CD4-positive, alpha-beta T cell treated with Interleukin-12 subunit alpha and Interleukin-12 subunit beta, for 1 hour (primary cell): ENCODE measurements at places on chromosomes 4 and X.

GRCh38 chr4:124318292-124318691 lies 394.2 kb downstream of the ANKRD50 start:
- no peak for DNase-seq

- no peak for DNase-seq
These were observed 131.4 kb downstream of the CBR4 start for GRCh38 chr4:168878623-168879022.

- no peak for DNase-seq
These were observed 130.1 kb downstream of the MGST2 start for GRCh38 chr4:139795527-139796314.

GRCh38 chrX:19750783-19751467 lies 136.5 kb downstream of the SH3KBP1 start:
- DNase-seq: no peak

- DNase-seq: peak; percentile 26
These were observed 787 bp upstream of the TET2 start for GRCh38 chr4:105145903-105146275.

- no peak for DNase-seq
These were observed 55.2 kb downstream of the TACR3 start for GRCh38 chr4:103664436-103665075.

DNA sequence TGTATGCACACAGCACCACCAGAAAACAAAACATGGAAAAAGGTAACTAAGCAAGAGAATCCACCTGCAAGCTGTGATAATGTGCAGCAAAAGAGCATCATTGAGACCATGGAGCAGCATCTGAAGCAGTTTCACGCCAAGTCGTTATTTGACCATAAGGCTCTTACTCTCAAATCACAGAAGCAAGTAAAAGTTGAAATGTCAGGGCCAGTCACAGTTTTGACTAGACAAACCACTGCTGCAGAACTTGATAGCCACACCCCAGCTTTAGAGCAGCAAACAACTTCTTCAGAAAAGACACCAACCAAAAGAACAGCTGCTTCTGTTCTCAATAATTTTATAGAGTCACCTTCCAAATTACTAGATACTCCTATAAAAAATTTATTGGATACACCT lies 90.2 kb downstream of the TET2 start:
- no peak for DNase-seq

DNA sequence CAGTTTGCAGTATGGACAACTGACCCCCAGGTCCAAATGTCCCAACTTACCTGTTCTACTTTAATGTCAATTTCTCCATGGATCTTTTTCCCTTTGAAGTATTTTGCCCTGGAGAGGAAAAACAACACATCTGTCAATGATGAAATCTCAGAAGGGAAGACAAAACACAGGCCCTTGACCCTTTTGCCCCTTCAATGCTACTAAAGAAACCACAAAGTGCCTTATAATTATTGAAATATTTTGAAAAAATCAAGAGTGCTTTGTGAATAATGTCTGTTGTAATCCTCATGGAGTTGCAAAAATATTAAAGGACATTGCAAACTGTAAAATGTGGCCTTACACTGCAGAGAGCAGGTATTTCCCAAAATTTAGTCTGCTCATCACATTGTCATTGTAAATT lies 12.6 kb downstream of the SYN1 start:
- DNase-seq: no peak

- no peak for DNase-seq
These were observed 21.2 kb downstream of the PCGF3 start for GRCh38 chr4:726838-727237.

GRCh38 chrX:24380262-24381187 lies 20.1 kb downstream of the SUPT20HL1 start:
- no peak for DNase-seq

DNA sequence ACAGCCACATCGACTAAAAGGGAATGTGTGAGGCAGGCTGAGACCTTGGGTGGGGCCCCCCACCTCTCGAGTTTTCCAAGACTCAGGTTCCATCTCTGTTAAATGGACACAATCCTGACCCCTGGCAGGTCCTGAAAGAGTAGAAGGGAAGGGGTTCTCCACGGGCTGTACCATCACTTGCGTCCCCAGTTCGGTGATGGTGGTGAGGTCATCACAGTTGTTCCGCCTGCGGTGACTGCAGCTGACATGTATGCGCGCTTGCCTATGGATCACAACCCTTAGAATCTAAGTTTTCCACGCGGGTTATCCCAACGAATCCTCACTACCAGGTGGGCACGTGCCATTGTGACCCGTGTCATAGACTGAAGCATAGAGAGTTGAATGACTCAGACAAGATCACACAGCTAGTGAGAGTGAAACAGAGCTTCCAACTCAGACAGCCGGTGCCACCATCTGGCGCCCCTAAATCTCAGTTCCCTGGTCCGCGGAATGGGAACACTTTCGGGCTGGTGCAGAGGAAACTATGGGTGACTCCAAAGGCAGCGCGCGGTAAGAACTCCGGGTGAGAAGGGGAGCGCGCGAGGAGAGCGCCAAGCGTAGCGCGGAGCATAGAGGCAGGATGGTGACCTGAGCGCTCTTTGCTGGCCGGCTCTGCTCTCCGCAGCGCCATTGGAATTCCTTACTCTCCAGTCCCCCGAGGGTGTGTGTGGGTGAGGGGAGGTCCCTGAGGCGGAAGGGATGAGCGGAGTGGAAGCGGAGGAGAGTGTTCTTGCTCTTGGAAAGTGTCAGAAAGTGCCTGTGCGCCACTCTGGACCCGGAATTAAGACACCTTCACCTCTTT lies 10.5 kb downstream of the MSX1 start:
- DNase-seq: no peak

- no peak for DNase-seq
These were observed 4.5 kb downstream of the PLXNB3 start for GRCh38 chrX:153768311-153769157.
